ENCODE measurements at places on chromosomes 7 and 10.

- DNase-seq = no peak
Measured at GRCh38 chr10:49649294-49649693, 30.2 kb upstream of the C10orf53 start.

DNA sequence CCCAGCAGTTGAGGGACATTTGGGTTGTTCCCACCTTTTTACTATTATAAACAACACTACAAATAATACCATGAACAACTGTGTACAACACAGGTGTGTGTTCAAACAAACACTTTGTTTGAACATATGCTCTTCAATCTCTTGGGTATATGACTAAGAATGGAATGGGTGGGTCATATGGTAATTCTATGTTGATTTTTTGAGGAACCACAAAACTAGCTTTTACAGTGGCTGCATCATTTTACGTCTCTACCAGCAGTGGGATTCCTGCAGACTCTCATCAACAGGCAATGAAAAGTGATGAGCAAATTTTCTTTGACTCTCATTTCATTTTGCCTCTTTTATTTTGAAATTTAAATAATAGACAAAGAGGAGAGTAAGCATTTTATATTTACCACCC is 116.9 kb upstream of the KLF14 start:
- peak; percentile 83 for DNase-seq

- DNase-seq = peak; percentile 76
Measured at GRCh38 chr7:8515640-8516185, 82.3 kb downstream of the NXPH1 start.

DNA sequence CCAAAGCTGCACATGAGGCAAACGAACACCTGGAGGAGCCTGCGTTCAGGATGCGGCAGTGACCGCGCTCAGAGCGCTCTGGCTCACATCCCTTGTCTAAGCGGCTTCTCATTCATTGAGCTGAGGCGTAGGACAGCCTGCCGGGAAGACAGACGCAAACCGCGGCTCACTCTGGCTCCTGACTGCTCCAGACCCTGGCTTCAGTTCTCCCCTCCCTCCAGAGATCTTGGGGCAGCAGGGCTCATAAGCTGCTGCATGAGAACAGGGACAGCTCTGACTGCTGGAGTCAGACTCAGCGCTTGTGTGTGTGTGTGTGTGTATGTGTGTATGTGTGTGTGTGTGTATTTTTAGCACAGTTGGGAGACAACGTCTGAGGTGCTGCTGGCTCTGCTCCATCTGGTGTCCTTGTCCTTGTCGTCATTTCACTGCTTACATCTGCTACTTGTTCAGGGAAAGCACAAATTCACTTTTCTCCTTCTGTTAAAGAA is 15.8 kb upstream of the LYZL2 start:
- DNase-seq = peak; percentile 31

GRCh38 chr7:136877509-136877908 is 9.1 kb downstream of the CHRM2 start:
- no peak for DNase-seq

DNA sequence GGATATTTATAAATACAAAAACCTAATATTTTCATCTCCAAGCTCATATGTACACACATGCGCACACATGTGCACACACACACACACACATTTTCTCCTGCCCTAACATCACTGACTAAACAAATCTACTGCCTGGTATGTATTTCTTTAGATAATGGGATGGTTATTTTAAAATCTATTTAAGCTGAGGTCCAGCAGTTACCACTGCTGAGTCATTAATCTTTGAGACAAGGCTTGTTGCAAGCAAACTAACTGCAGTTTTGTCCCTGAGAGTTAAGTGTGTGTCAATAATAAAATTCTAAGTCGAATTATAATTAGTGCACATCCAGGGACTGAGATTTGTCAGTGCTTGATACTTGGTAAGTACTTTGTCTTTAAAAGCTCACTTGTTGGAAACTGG is 135.1 kb downstream of the VPS50 start:
- DNase-seq = no peak

DNA sequence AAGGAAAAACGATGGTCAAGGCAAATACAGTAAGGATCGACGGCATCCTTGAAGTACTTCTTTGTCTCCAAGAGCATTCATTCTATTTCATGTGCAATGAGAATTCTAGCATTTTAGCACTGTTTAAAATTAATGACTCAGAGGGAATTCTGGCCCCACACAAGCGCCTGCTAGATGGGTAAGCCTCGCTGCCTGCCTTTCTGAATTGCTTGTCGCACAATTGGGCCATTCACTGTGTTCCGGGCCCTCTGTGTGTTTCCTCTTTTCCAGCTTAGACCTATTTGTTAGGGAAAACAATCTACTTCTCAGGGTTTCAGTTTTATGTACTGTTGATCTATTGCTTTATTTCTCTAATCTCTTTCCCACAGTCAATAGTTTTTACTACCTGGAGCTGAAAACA is 204.7 kb upstream of the ZNF32 start:
- no peak for DNase-seq

GRCh38 chr7:45923290-45923689 is 2.2 kb upstream of the IGFBP3 start:
- peak; percentile 71 for DNase-seq

DNA sequence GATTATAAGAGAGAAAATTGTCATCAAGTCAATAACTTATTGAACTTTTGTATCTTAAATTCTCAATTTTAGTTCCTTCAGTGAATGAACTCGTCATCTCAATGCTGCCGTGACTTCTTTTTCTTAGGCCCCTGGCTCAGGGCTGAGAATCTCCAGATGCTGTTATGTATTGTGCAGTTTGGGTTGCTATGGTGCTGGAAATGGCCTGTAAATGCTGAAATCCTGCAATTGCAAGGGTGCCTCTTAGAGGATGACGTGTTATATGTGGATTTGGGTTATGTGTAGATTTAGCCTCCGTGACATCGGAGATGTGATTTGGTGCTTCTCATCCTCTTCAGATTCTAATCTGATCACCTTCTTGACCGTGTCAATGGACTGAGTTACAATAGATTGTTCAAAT is 55.7 kb upstream of the ZRANB1 start:
- peak; percentile 6 for DNase-seq

- no peak for DNase-seq
Measured at GRCh38 chr10:79941146-79941545, 7.8 kb downstream of the SFTPD start.

- peak; percentile 15 for DNase-seq
Measured at GRCh38 chr10:121734589-121735045, 136.4 kb upstream of the FGFR2 start.

GRCh38 chr7:110633313-110633712 is 457.6 kb upstream of the LRRN3 start:
- no peak for DNase-seq

DNA sequence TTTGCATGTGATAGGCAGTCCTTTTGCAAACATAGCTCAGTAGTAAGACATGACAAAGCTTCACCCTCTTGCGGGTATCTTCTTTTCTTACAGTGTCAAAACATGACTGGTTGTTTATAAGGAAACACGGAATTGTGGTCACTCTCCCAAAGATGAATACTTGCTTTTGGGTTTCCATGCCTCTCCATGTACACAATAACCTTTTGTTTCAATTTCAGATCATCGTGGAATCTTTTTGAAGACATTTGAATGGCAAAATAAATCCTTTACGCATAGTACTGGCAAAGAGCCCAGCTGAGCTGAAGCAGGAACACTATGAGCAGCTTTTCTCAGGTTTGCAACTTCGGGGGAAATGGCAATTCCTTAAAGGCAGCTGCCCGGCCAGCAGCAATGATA is 156.8 kb upstream of the FRMD4A start:
- peak; percentile 50 for DNase-seq

DNA sequence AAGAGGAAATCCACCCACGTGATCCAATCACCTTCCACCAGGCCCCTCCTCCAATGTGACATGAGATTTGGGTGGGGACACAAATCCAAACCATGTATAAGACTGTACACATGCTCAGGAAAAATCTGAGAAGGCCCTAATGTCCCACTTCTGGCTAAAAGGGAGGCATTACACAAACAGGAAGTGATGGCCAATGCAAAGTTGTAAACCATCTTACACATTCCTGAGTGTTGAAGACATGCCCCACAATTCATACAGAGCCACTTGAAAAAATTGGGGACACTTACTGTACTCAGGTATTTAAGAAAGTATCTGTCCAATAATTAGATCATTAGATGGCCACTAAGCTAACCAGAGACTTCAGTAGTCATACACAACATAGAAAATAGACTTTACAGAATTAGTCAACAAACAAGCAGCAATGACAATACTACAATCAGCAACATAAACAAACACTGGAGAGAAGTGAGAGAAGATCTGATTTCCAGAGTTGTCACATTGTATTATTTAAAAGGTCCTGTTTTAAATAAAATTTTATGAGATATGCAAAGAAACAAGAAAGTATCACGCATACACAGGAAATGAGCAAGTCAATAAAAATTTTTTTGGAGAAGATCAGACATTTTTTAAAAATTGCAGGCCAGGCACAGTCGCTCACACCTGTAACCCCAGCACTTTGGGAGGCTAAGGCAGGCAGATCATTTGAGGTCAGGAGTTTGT is 143.3 kb downstream of the DGKI start:
- DNase-seq = no peak

DNA sequence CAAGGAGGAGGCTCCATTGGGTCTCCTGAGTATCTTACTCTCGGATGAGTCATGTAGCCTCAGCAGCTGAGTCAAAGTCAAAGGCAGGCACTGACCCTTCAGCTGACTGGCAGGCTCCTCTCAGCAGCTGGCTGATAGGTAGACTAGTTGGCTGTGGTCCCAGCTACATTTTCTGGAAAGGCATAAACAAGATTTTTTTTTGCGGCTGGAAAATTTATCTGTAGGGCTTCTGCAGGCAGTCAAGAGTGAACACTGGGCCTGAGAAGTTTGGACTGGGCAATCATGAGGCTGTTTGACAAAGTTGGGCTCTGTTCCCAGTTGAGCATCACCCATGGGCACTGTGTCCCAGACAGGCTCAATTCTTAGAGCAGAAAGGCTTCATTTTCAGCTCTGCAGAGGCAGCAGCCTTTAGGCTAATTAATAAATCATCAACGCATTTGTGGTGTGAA is 796.2 kb downstream of the CCSER2 start:
- no peak for DNase-seq

- no peak for DNase-seq
Measured at GRCh38 chr10:58137813-58138212, 129.9 kb downstream of the IPMK start.

GRCh38 chr10:126872768-126873167 is 32.5 kb upstream of the DOCK1 start:
- DNase-seq = peak; percentile 26

DNA sequence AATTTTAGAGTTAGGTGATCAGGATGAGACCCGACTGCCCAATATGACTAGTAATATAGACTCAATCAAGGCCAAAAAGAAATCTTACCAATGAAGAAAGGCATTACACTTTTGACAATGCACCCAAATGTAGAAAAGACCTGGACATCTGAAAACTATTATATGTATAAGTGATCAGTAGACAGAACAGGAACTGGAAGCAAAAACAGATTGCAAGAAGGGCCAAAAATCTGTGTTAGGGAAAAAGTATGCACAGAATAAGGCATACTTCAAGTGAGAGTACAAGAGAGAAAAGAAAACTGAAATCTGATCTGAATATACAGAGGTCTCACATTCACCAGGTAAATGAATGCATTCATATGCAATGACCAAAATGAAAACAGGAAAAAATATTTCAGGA is 107.0 kb downstream of the GNAI1 start:
- DNase-seq = no peak

DNA sequence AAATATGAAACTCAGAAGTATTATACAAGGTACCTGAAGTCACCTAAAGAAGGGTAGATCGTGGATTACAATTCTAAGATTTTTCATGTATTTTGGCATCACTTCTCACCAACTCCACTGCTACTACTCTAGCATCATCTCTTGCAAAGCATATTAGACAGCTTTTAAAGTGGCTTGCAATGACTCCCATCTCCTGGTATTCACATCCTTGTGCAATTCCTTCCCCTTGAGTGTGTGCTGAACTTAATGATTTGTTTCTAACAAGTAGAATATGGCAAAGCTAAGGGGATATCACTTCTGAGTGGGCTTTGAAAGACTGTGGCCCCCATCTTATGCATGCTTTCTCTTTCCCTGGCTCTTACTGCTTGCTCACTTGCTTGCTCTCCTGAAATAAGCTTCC is 280.2 kb downstream of the SNX13 start:
- peak; percentile 33 for DNase-seq

DNA sequence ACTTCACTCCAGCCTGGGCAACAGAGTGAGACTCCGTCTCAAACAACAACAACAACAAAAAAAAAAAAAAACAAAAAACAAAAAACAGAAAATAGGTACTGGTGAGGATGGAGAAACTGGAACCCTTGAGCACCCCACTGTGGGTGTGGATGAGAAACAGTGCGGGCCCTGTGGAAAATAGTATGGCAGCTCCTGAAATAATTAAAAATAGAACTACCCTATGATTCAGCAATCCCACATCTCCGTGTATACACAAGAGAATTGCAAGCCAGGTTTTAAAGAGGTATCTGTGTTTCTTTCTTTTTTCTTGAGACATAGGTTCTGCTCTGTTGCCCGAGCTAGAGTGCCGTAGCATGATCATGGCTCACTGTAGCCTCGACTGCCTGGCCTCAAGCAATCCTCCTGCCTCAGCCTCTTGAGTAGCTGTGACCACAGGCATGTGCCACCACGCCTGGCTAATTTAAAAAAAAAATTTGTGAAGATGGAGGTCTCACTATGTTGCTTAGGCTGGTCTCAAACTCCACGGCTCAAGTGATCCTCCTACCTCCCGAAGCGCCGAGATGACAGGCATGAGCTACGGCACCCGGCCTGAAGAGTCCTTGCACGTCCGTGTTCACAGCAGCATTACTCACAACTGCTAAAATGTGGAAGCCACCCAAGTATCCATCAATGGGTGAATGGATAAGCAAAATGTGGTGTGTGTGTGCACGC is 39.5 kb downstream of the EBF3 start:
- DNase-seq = no peak

DNA sequence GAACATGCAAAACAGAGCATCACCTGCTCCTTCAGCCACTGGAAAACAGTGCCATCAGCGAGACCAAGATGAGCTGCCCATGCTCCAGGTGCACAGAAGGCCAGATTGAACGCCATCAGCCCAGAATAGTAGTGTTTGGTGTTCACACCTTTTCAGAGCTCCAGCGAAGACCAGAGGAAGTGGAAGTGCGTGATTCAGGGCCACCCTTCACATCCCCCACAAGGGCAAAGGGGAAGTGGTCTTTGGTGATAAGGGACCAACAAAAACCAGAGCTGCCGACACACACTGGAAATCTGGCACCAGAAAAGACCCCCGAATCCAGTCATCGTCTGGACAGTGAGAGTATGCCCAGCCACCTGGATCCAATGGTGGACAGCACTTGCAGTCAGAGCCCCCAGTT is 29.5 kb upstream of the TMEM72 start:
- DNase-seq = no peak

- DNase-seq = peak; percentile 96
Measured at GRCh38 chr7:158710651-158711102, 6.1 kb upstream of the NCAPG2 start.
